IMR-90 (cell line): ENCODE measurements at places on chromosomes 2 and 18.

DNA sequence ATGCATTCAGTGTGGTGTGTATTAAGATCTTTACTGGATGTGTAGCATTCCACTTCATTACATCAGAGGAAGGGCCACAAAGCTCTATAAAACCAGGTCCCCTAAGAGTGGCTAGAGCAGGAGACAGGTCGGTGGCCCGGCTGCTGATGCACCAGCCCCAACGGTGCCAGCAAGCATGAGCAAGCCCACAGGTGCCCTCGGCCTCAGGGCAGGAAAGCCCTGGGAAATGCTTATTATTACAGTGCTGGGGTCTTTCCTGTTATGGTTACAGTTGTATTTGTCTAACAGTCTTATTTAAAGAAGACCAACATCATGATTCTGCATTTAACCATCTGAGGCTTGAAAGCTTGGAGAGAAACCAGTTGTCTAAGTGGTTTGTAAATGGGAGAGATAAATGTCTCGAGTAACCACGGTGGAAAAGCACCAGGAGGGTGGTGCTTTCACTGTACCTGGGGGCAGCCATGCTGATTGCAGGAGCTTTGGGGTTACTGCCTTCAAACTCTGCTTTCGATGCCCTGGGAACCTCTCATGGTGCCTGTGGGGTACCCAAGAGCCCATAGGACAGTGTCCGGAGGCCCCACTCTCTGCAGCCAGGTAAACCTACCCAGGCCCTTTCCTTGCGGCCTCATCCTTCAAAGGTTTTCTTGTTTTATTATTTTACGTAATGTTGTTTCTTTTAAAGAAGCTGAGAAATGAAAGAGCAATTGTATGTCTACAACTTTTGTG is 133.1 kb downstream of the SH3RF3 start:
- no peak for DNase-seq

DNA sequence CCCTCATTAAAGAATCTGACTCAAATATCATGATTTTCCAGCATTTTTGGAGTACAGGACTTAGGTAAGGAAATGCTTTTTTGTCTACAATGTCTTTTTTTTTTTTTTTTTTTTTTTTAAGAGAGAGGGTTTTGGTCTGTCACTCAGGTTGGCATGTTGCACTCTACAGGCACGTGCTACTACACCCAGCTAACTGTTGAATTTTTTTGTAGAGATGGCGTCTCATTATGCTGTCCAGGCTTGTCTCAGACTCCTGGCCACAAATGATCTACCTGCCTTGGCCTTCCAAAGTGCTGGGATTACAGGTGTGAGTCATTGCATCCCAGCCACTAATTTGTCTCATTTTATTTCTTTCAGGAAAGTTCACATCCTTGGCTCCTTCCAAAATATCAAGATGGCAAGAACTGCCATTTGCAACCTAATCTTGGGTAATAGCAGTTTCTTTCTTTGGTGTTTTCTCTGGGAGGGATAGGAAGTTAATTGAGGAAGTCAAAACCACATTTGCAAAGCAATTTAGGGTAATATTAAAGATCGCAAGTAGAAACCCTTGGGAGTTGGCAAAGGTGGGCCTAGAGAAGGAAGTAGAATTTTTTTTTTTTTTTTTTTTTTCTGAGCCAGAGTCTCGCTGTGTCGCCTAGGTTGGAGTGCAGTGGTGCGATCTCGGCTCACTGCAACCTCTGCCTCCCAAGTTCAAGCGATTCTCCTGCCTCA is 15.5 kb downstream of the PNO1 start:
- DNase-seq, result no peak

DNA sequence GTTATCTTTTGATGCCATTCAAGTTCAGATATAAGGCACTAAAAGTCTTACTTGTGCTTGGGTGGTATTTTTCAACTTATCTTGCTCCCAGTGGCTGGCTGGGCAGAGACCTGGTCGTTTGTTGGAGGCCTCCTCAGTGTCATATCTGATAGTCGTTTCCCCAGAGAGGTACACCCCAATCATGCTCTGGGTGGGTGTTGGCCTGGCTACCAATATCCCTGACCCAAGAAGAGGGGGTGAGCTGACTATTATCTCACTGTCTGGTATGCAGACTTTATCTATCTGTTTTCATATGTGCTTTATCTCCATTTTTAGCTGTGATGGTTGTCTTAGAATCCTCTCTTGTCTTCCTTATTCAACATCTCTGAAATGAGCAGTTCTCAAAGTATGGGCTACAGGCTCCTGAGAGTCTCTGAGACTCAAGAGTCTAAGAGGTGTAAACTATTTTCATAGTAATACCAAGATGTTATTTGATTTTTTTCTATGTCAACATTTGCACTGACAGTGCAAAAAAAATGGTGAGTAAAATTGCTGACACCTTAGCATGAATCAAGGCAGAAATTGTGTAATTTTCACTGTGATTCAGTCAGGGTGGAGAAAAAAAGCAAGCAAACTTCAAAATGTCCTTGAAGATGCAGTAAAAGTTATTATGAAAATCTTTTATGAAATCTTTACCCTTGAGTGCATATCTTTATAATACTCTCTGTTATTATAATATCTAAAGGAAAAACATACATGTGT is 12.3 kb upstream of the PLEK start:
- DNase-seq, result no peak

GRCh38 chr2:215637651-215638050 is 201.8 kb upstream of the FN1 start:
- peak; percentile 43 for DNase-seq

DNA sequence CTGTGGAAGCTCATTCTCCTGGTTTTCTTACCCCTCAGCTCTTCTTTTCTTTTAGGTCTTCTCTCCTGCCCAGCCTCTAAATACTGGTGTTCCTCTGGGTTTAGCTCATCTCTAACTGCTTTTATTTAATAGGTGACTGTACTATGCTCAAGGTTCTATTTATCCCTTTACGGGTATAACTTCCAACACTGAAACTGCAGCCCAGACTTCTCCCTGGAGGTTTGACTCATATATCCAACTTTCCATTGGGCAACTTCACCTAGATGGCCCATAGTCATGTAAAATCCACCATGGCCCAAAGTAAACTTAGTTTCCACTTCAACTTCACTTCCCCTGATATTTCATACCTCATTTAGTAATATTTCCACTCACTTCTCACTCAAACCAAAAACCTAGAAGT is 273.1 kb downstream of the PLCL1 start:
- DNase-seq, result no peak

DNA sequence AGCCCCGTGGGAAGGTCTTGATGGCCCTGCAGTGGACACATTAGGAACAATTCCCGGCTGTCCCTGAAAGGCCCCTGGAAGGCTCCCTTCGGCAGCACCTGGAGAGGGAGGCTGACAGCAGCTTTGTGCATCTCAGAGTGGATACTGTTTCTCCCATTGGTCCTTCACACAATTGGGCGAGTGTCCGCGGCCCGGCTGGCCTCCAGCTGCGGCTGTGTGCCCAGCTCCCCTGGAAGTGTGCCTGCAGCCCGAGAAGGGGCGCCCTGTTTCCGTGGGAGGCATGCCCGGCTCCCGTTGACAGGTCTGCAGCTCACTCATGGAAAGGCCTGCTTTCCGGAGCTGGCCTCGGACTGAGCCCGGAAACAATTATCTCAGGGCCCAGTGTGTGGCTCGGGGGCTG is 103.7 kb downstream of the LPIN1 start:
- no peak for DNase-seq

DNA sequence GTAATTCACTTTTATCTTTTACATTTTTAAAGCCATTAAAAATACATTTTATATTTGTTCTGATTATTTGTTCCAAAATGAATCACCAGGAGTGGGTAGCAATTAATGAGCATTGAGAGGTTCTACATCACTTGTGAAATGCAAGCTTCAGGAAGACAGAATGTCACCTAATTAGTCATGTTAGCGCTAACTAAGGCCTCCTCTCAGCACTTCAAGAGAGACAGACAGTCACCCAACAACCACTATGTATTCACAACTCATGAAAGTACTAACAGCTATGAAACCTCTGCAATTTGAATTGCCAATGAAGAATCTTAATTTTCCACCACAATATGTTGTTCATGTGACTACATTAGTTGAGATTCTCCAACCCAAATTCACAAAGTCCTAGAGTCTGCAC is 611.0 kb downstream of the KCNJ3 start:
- DNase-seq, result no peak

DNA sequence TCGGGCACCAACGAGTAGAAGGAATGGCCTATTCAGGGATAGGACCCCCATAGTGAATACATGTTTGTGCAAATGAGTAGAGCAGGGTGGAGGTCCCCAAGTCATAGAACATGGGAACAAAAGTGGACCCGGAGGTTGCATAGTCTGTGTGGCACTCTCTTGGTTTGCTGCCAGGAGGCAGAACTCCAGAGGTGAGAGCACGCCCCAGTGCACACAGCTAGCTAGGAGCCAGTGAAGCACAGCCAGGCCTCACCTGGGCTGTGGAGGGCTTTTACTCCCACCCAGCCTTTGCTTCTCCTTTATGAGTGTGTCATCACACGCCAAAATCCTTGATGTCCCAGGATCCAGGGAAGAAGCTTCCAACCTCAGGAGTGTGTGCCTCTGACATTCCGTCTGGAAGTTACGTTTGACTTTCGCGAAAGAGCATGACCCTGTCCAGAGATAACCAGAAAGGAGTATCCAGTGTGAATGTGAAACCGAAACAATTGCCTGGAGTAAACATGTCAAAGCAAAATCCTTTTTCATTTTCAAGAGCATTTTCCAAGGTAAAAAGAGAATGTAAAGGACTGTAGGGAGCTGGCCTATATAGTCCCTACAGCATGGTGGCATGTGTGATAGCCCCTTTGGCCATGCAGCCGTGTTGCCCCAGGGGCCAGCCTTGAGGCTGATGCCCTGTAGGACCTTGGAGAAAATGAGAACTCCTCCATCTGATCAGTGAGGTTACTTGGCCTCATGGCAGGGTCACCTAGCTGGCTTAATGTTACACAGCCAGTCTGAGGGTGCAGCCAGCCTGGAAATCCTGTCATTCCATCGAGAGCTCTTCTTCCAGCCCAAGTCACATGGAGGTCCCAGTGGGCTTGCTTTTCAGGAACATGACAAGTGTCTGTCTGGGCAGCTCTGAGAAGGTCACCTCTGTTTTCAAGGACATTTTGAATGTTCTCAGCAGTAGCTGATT is 8.8 kb downstream of the TRIB2 start:
- no peak for DNase-seq
